ENCODE measurements at places on chromosomes 4 and X.

- DNase-seq = no peak
Observed at GRCh38 chrX:134241960-134242619, 5.1 kb downstream of the CCDC160 start.

GRCh38 chrX:37509349-37509748 is 62.1 kb upstream of the LANCL3 start:
- no peak for DNase-seq

- no peak for DNase-seq
Observed at GRCh38 chr4:90060039-90060438, 67.2 kb upstream of the CCSER1 start.

GRCh38 chrX:17644001-17644400 is 93.3 kb upstream of the SCML1 start:
- DNase-seq = no peak

DNA sequence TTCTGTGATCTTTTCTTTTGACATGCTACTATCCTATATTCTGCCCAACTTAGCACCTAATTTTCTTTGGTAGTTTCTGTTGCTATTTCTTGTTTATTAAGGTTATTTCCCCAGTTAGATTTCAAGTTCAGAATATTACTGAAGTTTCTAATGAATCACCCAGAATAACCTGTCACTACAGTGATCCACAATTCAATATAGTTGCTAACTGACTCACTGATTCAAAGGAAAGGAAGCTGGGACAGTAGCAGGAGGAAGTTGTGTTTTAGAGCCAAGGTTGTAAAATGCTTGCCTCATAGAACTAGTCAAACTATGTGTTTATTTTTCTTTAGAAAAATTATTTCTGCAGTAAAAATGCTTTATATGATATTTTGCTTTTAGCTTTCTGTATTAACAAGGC is 37.4 kb downstream of the PAK3 start:
- no peak for DNase-seq

DNA sequence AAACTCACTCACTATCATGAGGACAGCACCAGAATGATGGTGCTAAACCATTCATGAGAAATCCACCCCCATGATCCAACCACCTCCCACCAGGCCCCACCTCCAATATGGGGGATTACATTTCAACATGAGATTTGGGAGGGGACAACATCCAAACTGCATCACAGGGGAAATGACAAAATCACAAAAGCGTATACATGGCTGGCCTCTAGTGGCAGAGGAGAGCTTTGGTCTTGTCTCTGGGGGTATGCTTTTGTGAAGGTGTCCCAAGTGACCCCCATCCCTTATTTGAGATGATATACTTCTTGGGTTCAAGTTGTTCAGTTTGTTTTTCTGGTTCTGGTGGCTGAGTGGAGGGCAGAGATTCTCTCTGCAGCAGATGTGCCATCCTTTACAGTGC is 8.5 kb upstream of the SETD7 start:
- DNase-seq = no peak

GRCh38 chr4:10623241-10623640 is 61.3 kb downstream of the CLNK start:
- DNase-seq = no peak

- no peak for DNase-seq
Observed at GRCh38 chrX:39830414-39830813, 267.3 kb downstream of the BCOR start.

DNA sequence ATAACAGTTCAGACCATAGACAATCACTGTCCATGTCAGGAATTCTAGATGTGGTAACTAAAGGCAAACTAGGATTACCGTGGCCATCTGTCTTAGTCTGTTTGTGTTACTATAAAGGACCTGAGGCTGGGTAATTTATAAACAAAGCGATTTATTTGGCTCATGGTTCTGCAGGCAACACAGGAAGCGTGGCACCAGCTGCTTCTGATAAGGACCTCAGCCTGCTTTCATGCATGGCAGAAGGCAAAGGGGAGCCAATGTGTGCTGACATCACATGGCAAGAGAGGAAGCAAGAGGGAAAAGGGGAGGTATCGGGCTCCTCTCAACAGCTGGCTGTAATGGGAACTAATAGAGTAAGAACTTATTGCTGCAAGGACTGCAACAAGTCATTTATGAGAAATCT is 376.7 kb downstream of the GPM6A start:
- DNase-seq = no peak

GRCh38 chr4:46450556-46450955 is 60.6 kb upstream of the GABRA2 start:
- DNase-seq = no peak

DNA sequence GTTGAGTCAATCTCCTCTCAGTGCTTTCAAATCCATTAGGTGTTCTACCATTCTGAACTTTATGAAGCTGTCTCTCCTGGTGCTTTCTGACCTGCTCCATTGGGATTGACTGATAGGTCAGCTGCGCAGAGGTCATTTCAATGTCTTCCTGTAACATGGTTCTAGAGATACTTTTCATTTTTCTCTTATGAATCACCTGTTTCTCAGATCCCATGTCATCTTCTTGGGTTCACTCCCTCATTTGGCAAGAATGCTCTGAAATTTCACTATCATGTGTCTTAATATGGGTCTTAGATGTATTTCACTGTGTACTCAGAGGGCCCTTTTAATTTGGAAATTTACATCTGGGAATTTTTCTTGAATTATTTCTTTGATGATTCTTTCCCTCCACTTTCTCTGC is 13.8 kb upstream of the PGM2 start:
- DNase-seq = no peak

- no peak for DNase-seq
Observed at GRCh38 chrX:1059576-1060561, 152.6 kb downstream of the CRLF2 start.

- DNase-seq = no peak
Observed at GRCh38 chr4:104815665-104816064, 321.0 kb upstream of the CXXC4 start.

DNA sequence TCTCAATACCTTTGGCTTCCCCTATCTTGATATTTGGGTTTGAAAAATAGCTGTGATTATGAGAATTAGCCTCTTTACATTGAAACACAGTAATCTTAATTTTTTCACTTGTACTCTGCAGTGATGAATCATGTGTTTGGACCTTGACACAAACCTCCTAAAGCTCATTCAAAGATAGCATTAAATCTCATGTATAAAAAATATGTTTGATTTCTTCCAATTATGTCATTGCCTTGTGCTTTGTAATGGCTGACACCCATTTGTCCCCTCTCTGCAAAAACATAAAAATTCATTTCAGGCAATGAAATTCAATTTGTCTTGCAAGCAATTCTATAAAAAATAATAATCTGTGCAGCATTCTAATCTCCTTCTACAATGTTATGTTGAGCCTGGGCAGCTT is 422.4 kb upstream of the BOD1L1 start:
- DNase-seq = no peak

DNA sequence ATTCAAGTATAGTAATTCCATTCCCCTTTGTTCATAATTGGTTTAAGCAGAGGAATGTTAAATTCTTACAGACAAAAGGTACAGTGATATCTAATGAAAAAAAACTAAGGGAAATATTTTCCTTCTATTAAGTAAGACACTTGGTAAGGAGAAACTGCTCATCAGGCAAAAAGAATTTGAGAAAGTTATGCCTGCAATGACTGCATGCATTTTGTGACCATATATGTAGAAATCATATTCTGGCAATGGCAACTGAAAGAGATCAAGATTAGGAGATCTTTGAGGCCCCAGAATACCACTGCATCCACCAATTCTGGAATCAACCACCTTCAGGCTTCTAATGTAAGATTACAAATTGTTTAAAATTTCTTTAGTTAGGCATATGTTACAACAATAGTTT is 364.8 kb downstream of the PCDH10 start:
- no peak for DNase-seq

DNA sequence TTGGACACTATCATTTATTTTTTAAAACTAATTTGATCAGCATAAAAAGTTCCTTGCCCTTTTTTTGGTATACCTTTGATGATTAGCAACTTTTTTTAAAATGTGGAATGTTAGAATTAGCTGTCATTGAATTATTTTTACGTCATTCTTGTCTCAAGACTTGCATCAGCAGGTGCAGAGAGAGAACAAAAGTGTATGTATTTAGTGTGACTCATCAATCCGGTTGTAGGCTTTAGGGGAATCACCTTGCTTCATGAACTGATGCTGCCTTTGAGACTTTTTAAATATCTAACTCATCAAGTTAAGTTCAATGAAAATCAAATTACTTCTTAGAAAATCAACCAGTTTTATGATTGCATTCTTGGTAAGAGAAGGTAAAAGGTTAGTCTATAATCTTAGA is 125.1 kb downstream of the ARX start:
- DNase-seq = no peak

- no peak for DNase-seq
Observed at GRCh38 chr4:8710946-8711345, 118.4 kb downstream of the CPZ start.

GRCh38 chrX:93585661-93586060 is 87.7 kb downstream of the NAP1L3 start:
- DNase-seq = no peak

DNA sequence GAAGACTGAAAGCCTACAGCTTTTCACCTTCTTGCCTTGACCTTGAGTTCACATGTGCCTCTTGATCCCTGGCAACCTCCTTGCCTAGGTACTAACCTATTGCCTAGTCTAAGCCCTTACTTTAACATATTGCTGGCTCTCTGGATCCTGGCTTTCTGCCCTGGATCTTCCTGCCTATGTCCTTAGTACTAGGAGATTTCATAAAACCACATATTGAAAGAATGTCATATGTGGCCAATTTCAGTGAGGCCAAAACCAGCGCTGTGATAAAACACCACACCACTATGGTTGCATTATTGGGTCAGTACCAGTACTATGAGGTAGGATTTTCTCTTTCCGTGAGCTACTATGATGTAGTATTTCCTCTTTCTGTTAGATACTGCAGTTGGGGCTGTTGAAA is 80.4 kb downstream of the CT47B1 start:
- no peak for DNase-seq

DNA sequence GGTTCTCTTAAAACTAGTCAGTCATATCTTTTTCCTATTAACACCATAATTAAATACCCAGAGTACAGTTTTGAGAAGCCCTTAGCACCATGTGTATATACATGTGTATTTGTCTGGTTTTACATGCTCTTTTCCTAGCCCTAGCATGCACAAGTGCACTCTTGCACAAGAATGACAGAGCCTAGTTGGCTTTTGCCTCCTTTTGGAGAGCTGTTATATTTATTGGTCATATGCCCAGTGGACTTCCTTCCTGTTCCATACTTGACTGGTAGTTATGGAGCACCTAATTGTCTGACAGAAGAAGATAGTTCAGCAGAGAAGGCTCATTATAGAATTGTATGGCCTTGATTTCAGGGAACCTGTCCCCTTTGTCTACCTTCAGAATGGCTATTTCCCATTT is 155.6 kb downstream of the ARX start:
- DNase-seq = no peak

DNA sequence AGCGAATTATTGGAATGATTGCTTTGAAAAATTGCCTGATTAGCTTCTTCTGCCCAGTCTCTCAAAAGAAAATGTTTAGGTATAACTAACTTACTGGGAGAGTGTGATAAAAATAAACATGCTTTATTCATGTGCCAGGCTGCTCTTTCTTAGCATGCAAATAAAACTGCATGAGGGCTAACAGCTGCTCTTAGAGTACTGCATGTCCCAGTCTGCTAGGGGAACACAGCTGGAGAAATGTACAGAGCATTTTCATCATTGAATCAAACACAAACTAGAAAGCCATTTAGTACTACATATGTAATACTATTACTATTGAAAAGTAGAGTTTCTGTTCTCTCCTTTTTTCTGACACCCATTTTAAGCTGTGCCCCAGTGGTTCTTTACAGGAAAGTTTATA is 726.0 kb downstream of the GRID2 start:
- no peak for DNase-seq

DNA sequence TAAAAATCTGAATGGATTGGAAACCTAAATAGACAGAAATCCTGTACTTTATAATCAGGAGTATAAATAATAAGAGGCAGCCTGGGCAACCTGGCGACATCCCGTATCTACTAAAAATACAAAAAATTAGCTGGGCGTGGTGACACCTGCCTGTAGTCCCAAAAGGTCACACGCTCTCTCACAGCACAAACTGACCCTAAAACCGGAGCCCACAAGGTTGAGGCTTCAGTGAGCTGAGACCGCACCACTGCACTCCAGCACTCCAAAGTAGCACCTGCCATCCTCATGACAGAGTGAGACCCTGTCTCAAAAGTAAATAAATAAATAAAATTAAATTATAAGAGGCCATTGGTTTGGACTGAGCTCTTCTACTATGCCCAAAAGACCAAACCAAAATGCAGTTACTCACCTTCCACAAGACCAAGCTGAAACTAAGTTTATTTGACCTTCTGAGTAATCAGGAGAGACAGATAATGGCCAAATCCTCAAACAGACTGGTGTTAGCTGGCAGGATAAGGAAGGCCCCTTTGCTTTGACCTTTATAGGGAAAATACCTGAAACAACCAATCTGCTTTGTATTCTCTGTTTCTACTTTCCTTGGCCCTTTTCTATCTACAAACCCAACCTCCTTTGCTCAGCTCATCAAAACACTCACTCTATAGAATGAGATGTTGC is 3.2 kb upstream of the GRSF1 start:
- peak; percentile 37 for DNase-seq

- no peak for DNase-seq
Observed at GRCh38 chr4:89368861-89369260, 61.3 kb upstream of the GPRIN3 start.

DNA sequence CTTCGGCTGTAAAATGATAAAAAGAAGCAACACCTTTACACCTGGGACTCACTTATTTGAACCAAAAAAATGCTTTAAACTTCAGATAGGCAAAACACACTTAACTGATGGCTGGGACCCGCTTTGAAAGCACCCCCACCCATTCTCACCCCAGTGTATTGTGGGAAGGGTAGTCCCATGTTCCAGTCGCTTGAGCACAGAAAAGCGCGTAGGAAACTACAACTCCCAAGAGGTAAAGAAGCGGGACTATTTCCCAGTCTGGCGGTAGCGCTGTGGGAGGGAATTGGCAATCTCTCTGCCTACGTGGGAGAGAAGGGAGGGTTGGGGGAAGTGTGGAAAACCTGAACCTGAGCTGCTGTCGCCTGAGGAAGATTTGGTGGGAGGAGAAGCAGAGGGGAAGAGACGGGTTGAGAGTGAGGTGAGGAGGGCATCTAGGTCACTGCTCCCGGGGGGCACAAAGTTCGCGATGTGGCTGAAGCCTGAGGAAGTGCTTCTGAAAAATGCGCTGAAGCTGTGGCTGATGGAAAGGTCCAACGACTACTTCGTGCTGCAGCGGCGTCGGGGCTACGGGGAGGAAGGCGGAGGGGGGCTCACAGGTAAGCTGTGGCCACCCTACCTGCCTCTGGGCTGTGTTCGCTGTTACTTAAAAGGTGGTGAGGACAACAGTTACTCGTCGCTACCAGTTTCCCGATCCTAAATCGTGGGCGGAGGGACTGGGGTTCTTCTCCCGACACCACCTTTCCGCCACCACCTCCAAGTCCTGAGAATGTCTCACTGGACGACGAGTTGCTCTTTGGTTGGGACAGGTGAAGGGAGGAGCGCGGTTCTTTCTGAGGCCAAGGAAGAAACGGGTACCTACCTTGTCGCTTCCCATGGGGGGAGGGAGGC is at the start of gene TBC1D8B:
Gene TBC1D8B, plus strand, starts transcription at position 286 of the 888 bp plus-strand sequence. Its CDS starts 181 bp downstream, at position 467.
- peak; percentile 23 for DNase-seq

GRCh38 chr4:162016991-162017390 is 146.8 kb downstream of the FSTL5 start:
- no peak for DNase-seq
